ENCODE measurements at places on chromosomes 7 and 10. TPM values are rescaled to one million over a fixed set of nuclear protein-coding genes. Genes with fewer than 3 reads are reported as not detected.

The GRID1 gene
- total RNA-seq = 1.3 TPM

The CYREN gene
- total RNA-seq = 40.6 TPM

The SPDYE6 gene
- not detected for total RNA-seq

The CLDN12 gene
- total RNA-seq = 39.5 TPM

The EPO gene
- not detected for total RNA-seq

Data from uterus (tissue), 4 donors.